ENCODE measurements at places on chromosomes 6 and 20. TPM values are rescaled to one million over a fixed set of nuclear protein-coding genes. Genes with fewer than 3 reads are reported as not detected.

DNA sequence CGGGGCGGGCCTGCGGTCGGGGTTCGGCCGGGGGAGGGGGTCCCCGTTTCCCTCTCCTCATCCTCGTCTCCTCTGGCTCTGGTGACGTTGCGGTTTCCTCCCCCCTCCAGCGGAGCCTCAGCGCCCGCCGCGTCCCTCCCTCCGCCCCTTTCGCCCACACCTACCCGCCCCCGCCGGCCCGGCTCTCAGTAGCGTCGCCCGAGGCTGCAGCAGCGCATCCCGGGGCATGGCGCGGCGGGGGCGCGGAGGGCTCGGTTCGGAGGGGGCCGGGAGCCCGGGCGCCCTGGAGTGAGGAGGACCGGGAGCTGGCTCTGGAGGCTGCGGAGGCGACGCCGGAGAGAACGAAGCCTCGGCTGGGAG, at the start of gene DSE:
DSE (plus strand) TSS at position 188 of the 360 bp plus-strand sequence. CDS start 28,304 bp downstream, outside the sequence.
- DNase-seq: peak; percentile 95

GRCh38 chr6:93407186-93407585, 12.2 kb downstream of the EPHA7 start:
- no peak for DNase-seq

The TUBE1 gene
- total RNA-seq: 24.0 TPM

GRCh38 chr20:56373942-56374341, 15.2 kb downstream of the FAM210B start:
- DNase-seq: no peak

DNA sequence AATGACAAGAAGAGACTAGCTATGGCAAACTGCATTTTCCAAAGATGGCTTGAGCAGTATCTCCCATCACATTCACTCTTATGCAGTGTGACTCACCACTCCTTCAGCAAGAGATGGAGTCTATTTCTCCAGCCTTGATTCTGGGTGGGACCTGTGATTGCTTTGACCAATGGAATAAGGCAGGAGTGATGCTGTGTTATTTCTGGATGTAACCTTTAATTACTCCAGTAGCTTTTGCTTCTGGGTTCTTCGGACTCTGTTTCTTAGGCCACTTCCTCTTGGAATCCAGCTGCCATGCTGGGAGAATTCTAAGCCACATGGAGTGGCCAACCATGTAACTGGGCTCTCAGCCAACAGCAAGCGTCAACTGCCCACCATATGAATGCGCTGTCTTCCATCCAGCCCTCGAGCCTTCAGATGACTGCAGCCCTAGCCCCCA, 50.7 kb downstream of the TGM2 start:
- no peak for DNase-seq

DNA sequence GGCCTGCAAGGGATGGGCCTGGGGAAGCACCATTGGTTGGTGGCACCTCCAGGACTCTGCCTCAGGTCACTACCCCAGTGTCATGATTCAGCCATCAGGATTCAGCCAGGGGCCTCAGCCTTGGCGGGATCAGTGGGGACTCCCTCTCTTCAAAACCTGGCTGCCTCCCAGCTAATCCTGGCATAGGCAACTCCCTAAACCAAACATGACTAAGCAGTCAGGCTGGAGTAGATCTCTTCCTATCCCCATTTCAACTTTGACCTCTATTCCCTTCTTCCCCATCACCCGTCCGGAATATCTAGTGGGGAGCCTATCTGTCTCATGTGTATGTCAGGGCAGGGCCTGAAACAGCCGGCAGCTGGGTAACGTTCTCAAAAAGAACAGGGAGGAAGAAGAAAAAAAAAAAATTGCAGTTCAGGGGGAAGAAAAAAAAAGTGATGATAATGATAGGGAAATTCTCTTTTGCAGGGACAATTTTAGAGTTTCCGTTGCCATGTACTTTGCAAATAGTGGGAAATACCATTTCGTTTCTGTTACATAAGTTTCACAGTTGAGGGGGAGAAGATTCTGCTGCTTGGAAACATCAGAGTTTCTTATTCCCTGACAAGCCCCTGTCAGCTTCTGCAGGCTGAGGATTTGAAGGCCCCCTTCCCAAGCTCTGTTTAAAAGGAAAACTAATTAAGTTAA, 4.1 kb upstream of the PREX1 start:
- no peak for DNase-seq

The KCNQ2 gene
- 1.8 TPM for total RNA-seq

- DNase-seq: no peak
Measured at GRCh38 chr20:26134606-26135005, 438.0 kb upstream of the ZNF337 start.

- no peak for DNase-seq
Measured at GRCh38 chr6:169406804-169407203, 153.2 kb upstream of the THBS2 start.

- DNase-seq: no peak
Measured at GRCh38 chr20:56608376-56608775, 20.7 kb upstream of the TFAP2C start.

The OSER1 gene
- 32.1 TPM for total RNA-seq

- no peak for DNase-seq
Measured at GRCh38 chr6:18663011-18663410, 275.9 kb downstream of the RNF144B start.

GRCh38 chr6:100472674-100473073, 8.0 kb upstream of the SIM1 start:
- DNase-seq: no peak

The C6orf15 gene
- not detected for total RNA-seq

DNA sequence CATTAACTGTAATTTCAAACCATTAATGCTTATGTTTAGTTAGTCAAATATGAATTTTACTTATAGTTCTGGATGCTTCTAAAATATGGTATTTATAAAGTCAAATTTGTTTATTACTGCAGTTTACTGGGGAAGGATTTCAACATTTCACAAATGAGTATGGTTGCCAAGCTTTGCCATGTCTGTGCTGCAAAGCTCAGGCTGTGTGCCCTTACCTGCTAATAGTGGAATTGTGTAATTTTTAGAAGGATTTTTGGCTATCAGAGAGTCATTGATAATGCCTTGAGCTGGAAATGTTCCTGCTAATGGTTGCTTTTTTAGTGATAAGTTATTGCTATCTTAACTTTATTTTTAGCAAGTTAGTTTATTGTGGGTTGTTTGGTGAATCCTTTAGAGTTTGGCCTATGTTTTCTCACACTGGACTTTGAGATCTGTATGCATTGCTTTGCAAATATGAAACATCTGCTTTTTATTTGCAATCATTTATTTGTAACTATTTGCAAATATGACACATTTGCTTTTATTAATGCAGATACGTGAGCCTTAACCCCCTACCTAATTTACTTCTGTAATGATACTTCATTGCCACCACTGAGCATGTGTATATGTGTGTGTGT, 105.8 kb downstream of the CD109 start:
- no peak for DNase-seq

- DNase-seq: peak; percentile 46
Measured at GRCh38 chr20:11271319-11271718, 597.5 kb upstream of the JAG1 start.

The UST gene
- total RNA-seq: 4.4 TPM

DNA sequence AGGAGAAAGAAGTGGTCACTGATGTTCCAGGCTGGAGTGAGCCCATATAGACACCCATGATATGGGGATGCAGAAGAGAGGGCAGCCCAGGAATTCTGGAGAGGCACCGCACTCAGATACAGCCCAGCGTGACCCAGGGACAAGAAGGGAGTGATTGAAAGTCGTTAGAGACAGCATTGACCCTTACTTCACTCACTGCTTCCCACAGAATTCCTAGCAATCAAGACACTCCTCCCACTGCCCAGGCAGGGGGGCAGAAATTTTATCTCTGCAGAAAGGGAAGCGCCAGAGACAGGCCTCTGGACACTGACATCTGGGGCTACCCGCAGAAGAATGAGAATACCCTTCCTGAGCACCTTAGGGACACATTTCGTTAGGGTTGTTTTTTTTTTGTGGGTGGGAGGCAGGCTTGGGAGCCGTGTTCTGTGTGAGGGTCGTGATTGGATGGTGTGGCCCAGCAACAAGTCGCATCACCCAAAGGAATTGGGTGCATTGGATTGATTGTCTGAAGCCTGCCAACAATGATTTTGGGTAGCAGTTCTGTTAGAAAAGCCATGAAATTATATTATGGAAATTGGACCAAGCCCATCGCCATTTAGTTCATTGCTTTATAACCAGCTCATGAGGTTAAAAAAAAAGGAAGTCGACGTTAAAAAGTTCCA, 45.9 kb upstream of the MAP3K4 start:
- DNase-seq: no peak

DNA sequence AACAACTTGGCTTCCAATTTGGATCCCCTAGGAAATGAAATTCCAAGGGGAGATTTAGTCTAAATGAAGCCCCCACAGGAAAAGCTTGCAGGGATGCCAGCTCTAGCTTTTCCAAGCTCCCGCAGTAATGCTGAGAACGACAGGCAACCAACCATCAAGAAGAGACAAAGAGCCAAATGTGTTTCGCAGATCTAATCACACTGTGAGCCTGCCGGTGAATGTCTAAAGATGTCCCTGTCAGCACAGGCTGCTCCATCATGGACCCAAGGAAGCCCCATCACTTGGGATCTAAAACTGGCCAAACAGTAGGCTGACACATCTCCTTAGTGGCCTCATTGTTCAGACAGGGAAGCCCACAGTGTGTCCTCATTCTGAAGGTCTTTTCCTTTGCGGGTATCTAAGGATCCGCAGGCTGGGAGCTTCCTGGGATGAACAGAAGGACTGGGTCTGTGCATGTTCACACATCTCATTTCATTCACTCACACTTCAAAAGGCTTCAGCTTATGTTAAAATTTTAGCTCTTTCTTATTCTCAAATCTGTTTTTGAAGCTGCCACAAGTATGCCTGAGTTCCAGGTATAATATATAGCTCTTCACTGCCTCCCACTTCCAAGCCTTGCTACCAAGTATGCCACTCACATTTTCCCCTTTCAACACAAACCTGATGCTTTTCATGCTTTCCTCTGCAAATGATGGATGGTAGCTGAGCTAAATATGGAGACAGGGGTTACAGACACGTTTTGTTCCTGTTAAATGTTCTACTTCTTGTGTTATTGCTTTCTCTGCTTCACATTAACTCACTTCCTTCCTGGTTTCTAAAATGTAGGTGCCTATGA, 229.8 kb downstream of the HIVEP2 start:
- no peak for DNase-seq

The RFX6 gene
- not detected for total RNA-seq

- DNase-seq: no peak
Measured at GRCh38 chr20:14093652-14094051, 98.3 kb downstream of the MACROD2 start.

The ULBP2 gene
- 1.3 TPM for total RNA-seq
